ENCODE measurements at places on chromosomes 11 and 22.
A peak's percentile ranks its signal among the peaks of the same experiment; 100 is the strongest.

GRCh38 chr22:30132290-30132996 lies 52.2 kb downstream of the HORMAD2 start:
- DNase-seq, result no peak

DNA sequence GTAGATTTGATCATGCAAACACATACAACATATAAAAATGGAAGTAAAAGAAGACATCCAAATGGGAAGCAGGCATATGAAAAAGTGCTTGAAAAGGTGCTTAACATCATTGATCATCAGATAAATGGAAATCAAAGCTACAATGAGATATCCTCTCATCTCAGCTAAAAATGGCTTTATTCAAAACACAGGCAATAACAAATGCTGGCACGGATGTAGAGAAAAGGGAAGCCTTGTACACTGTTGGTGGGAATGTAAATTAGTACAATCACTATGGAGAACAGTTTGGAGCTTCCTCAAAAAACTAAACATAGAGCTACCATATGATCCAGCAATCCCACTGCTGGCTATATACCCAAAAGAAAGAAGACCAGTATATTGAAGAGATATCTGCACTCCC lies 549 bp upstream of the TCN1 start:
- no peak for DNase-seq

- DNase-seq, result no peak
These were observed 151.4 kb downstream of the FBXO7 start for GRCh38 chr22:32625985-32626384.

GRCh38 chr22:27627444-27627833 lies 174.1 kb downstream of the MN1 start:
- no peak for DNase-seq

- DNase-seq, result peak; percentile 43
These were observed 626 bp upstream of the TBX10 start for GRCh38 chr11:67640021-67640757.

- no peak for DNase-seq
These were observed 169.0 kb downstream of the TBC1D22A start for GRCh38 chr22:46931414-46931813.

DNA sequence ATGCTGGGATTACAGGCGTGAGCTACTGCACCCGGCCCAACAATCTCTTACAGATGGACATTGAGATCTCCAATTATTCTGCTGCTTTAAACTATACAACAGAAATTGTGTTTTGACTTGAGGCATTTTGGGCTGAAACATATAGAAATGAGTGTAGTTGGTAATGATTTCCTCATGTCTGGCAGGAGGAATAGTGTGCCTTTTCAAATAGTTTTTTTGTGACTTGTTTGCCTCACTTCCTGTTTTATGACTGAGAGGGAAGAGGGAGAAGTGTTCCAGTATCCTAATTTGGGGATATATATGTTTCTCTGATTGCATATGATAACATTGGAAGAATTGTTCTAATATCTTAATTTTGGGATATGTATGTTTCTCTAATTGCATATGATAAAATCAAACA lies 40.2 kb downstream of the EP300 start:
- DNase-seq, result no peak

GRCh38 chr11:128463371-128463829 lies 124.0 kb downstream of the ETS1 start:
- no peak for DNase-seq

DNA sequence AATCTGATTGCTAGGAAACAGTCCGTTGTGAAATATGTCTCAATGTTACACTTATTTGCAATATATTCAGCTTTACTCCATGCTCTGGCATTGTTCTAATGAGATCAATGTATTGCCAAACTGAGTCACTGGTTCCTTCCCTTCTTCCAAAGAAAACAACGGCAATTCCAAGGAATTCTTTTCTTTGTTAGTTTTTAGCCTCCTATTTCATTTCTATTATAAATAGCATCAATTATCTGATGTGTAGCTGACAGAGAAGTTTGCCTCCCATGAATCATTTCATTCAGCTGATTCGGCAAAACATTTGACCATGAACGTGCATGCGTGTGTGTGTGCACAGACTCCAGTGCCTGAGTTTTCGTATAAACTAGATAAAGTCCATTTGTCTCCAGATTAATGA lies 346.8 kb downstream of the ETS1 start:
- DNase-seq, result no peak

DNA sequence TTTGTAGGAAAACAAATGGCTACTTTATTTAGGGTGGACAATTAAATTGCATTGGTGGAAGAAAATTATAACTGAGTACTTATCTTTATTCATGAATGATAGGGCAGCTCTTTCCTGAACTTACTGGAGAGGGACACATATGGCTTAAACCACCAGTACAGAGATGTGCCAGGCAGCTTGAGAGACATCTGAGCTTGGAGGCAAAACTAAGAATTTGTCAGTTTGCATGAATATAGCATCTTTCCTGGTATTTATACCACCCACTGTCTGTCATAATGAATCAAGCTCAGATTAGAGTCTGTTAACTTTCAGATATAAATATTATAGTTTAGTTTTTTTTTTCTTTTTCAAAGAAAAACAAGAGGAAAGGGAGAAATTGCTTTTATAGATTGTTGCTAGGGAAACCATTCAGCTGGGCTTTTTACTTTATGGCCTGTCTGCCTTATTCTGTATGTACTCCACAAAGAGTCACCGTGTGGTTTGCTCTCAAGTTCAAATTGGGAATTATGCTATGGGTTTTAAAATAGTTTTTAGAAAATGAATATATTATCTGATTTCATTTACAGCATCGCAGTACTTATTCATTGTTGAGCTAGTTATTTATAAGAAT lies 477.0 kb upstream of the CHORDC1 start:
- DNase-seq, result no peak

DNA sequence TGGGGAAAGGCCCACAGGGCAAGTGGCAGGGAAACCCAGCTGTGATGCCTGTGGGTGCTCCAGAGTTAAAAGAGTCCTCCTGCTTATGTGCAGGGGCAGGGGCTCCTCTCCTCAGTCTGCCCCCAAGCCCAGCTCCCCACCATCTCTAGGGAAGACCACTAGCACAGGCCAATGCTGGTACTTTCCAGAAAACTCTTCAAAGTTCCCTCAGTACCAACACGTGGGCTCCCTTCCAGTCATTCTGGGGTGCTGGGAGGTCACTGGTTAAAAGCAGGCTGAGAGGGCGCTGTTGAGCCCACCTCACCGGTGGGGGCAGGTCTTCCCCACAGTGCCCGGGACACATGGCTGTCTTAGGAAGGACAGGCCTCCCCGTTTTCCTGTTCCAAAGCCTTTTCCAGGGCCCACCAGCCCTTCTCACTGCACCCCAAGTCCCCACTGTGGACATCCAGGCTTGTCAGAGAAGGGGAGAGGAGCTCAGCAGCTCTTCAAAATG lies 154.6 kb downstream of the TRIM29 start:
- DNase-seq, result no peak

GRCh38 chr11:70882716-70883085 lies 369.7 kb downstream of the SHANK2 start:
- no peak for DNase-seq

DNA sequence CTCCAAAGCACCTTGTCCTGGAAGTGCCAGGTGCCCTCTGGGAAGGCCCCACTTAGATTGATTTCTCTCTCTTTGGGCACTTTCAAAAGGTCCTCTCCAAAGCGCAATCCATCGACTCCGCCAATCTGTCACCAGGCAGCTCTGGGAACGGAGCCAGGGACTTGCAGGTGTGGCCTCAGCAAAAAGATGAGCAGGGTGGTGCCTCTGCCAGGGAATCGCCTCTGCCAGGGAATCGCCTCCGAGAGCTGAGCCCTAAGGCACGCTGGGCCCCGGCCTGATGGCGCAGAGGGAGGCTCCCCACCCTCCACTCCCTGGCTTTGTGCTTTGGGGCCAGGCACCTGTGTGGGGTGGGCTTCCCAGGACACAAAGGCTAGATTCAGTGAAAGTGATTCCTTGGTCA lies 1391.3 kb downstream of the TBC1D22A start:
- no peak for DNase-seq

GRCh38 chr11:67269401-67270255 lies 3.4 kb downstream of the GRK2 start:
- no peak for DNase-seq

DNA sequence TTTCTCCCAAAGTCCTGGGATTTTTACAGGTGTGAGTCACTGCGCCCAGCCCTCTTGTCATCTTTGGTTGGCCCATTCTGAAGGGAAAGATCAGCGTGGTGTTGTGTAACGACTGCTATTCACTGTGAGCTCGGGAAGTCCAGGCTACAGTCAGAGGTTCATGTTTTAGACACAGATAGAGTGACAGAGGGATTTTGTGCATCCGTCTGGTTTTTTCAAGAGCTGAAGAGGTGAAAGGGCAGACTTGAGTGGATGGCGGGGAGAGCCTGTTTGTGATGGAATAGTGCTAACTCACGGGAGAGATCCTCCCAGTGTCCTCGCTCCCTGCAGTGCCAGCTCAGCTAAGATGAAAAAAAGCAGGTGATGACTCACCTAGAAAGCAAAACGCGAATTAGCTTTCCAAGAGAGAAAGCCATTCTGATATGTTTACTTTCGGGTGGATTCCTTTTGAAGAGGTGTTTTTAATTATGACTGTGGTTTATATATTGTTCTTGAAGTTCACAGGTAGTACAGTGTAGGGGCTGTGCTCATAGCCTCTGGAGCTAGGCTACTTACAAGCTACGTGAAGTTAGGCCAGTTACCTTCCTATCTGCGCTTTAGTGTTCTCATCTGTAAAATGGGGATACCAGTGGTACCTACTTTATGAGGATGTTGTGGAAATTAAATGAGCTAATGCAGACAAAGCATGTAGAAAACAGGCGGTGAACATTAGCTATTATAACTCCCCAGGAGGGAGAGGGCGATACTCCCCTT lies 67.2 kb downstream of the C11orf91 start:
- DNase-seq, result no peak

- no peak for DNase-seq
These were observed 9.2 kb upstream of the MAPK1 start for GRCh38 chr22:21876486-21877176.

DNA sequence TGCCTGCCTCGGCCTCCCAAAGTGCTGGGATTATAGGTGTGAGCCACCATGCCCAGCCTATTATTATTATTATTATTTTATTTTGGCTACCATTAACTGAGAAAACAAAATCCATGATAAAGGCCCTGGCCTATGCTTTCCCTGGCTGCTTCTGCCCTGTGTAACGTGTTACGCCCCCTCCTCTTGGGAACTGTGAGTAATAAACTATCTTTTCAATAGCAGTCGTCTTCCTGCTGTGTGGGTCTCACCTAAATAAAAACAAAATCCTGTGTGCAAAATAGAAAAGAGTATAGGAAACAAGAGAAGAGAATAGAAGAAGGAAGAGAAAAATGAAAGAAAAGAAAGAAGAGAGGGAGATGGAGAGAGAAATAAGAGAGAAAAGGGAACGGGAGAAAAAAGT lies 237.0 kb downstream of the MIAT start:
- no peak for DNase-seq

All from activated CD8-positive, alpha-beta memory T cell treated with anti-CD3 and anti-CD28 coated beads for 1 hour (primary cell).